ENCODE measurements at places on chromosomes 2 and 18. TPM values are rescaled to one million over a fixed set of nuclear protein-coding genes. Genes with fewer than 3 reads are reported as not detected.

ZAP70 gene
- 0.33 TPM for total RNA-seq

CASP10 gene
- total RNA-seq: 2.9 TPM

CCDC68 gene
- total RNA-seq: 3.5 TPM

KCNF1 gene
- not detected for total RNA-seq

B3GNT7 gene
- 0.63 TPM for total RNA-seq

LRATD1 gene
- total RNA-seq: not detected

CRYGC gene
- total RNA-seq: not detected

FOXD4L1 gene
- total RNA-seq: not detected

C1QL2 gene
- not detected for total RNA-seq

KRTCAP3 gene
- total RNA-seq: not detected

DNA sequence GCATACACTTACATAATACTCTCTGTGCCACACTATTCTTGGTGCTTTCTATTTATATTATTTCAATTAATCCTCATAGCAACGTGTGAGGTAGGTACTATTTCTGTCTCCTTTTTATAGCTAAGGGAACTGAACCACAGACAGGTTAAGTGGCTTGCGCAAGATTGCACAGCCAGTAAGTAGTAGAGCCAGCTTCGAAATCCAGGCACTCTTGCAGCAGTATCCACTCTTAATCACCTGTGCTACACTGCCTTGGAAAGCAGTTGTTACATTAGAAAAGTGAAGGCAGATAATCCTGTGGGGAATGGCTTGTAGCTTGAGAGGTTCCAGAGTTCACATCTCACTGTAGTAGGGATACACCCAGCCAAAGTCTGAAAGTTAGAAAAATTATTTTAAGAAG is 198.3 kb downstream of the LDLRAD4 start:
- no peak for DNase-seq

DNA sequence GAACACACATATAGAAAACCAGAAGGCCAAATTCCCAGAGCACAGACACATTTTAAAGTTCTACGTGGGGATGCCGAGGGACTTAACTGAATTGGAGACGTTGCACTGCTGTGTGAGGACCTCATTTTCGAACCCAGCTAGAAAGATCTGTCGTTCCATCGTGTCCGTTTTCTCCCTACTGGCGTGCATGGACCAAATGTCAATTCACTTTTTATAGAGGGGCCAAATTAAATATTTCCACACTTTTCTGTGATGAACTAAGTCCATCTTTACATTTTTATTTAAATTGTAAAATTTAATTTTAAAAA is 692 bp upstream of the TSHZ1 start:
- DNase-seq: peak; percentile 31

DNA sequence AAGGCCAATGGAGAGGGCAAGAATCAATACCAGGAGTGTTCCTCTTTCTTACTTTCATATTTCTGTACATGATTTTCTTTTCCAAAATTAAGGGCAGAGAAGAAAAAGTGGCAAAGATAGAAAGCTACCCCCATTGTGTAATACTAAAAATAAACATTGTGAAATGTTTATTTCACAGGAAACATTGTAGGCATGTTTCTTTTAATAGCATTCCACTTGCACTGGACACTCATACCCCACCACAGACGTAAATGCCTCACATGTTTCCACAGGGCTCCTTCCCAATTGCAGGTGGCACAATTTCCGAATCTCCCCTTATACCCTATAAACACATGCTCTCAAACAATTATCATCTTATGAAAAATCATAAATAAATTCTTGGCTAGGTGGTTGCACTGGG is 645.1 kb upstream of the SETBP1 start:
- DNase-seq: no peak

DNA sequence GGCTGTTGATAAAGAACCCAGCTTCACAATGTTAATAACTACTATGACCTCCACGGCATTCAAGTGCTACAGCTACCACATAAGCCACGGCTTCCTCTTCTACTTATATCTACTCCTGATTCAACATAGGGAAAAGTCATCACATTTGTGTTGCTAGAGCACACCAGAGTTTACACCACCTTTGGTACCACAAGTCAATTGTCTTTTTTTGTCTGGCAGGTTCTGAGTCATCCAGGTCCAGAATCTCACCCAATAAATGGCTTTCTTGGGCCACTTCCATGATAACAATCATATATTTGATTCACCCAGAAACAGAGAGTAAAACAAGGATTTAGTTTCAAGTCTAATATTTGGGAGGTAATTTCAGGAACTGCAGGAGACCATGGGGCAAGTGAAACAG is 480.2 kb downstream of the TMX3 start:
- DNase-seq: no peak

- peak; percentile 56 for DNase-seq
Observed at GRCh38 chr18:21179590-21180220, 62.3 kb upstream of the GREB1L start.

DNA sequence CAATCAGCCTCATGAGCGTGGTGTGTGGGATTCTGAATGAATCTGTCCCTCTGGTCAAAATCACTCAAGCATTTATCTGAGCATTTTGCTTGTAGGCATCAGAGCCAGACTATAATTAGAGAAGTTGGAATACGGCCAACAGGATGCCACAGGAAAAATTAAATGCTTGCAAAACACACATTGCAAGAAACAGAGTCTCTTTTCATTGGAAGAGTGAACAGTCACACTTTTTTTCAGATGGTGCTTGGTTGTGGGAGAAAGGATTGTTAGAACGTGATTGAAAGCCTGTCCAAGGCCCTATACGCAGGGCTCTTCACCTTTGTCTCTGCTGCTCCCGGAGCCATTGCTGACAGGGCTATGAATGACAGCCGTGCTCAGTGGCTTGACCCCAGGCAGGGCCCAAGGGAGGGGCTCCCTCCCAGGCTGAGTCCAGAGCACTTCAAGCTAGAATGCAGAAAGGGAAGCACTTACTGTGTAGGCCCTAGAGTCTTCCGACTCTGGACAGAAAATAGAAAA is 59.8 kb downstream of the SNTG2 start:
- peak; percentile 28 for DNase-seq

DNA sequence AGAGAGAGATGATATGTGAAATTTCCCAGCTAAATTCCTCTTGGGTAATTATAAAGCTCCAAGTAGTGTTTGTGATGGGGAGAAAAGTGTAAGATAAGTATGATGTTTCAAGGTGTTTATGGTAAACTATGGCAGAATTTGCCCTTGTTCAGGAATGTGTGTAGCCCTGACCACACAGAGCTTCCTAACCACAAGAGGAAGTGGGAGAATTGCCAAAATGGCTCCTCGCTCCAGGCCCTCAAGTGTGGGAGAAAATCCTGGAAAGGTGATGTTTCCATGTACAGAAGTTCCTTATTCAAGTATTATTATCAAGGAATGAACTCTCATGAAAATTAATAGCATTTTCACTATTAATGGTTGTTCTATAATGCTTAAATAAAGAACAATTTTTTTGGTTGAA is 878.3 kb downstream of the TDRD15 start:
- DNase-seq: peak; percentile 31

DNA sequence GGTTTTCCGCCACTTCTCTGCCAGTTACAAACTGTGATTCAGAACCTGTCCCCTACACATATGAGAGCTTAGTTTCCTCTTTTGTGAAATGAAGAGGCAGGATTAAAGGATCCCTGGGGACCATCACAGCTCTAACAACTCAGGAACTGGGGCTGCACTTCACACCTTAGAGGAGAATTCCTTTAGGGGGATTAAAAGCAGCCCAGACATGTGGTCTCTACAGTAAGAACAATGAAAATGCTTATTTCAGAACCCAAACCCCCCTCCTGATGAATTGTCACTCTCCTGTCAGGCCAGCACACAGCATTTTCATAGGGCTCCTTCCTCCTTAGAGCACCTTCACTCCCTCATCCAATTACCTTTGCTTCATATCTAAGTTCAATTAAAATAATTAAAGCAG is 101.5 kb upstream of the NEDD4L start:
- no peak for DNase-seq

GRCh38 chr18:74012954-74013630 is 134.5 kb downstream of the FBXO15 start:
- no peak for DNase-seq

DNA sequence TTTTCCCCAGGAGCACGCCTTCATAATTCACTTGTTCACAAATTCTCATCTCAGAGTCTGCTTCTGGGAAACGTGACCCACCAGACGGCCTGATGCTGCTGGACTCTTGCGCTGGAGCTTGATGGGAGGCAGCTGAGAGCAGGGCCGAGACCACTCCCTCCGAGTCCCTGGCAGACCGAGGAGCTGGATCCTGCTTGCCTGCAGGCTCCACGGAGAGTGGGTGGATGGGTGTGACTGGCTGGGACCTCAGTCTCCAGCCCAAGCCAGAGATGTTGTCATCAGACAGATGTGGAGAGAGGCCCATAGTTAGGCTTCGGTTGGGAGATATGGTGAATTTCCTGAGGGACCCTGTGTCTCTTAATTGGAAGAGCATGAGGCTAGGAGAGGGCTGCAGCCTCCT is 76.4 kb downstream of the TSN start:
- DNase-seq: no peak

GRCh38 chr2:177400337-177400923 is 7.9 kb downstream of the AGPS start:
- DNase-seq: no peak

DNA sequence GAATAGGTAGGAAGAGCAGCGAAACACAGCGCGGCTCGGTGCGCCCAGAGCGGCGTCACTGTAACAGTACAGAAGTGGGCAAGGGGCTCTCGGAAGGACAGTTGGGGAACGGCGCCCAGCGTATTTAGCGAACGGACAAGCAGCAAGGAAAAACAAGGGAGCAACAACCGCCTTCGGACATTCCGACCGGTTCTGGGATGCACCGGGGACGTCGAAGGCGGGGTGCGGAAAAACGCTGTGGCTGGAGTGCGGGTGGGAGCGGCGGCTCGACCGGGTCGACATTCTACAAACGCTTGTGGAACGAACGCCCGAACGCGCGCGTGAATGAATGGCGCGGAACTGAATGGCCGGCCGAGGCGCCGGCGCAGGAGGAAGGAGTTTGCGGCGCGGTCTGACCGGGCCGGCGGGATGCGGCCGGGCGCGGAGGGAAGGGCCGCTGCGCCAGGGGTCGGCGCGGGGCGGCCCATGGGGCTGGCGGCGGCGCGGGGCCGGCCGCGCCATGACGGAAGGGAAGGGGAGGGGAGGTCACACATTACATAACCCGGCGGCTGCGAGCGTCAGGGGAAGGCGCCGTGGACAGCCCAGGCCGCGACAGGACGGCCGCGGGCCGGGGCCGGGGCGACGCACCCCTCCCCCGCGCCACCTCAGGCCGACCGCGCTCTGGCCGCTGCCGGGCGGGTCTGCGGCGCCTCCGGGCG is 605 bp downstream of the REV1 start:
- DNase-seq: peak; percentile 53

DNA sequence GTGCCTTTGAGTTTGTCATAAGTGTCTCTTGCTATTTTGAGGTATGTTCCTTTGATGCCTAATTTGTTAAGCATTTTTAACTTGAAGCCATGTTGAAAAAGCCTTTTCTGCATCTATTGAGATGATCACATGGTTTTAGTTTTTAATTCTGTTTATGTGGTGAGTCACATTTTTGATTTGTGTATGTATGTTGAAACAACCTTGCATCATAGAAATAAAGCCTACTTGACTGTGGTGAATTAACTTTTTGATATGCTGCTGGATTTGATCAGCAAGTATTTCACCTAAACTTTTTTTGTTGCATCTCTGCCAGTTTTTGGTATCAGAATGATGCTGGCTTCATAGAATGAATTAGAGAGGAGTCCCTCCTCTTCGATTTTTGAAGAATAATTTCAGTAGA is 469.7 kb downstream of the CDH2 start:
- no peak for DNase-seq
